ENCODE measurements at places on chromosomes 4 and X. TPM values are rescaled to one million over a fixed set of nuclear protein-coding genes. Genes with fewer than 3 reads are reported as not detected.

DNA sequence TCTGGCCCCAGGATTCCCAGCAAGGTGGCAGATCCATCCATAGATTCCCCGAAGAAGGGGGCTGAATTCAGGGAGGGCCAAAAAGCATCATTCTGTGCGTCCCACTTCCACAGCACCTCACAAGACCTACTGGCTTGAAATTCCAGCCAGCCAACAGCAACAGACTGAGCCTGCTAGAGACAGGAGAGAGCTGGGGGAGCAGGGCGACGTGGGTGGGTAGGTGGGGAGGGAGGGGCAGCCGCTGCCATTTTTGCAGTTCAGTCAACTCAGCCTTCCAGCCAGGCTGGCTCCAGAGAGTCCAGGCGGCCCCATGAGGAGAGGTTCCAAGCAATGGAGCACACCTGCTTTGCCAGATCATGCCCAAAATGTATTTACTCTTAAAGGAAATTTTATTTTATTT, 117.6 kb upstream of the DCAF12L1 start:
- DNase-seq: no peak

DNA sequence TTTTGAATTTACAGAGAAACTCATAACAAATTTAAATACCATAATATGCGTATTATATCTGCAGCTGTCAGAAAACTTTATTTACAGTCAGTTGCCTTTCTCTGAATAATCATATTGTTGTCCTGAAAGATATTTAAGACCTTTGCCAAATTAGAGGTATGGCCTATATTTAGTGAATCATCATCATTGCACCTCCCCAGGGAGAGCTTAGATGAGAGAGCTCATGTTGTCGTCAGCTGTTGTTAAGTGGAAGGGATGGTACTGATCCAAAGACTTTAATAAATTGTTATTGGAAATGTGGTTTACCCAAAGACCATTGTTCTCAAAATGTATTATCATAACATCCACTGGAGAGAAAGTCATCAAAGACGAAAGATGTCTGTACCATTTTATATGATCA, 128.6 kb downstream of the HTR2C start:
- DNase-seq: no peak

INTU gene
- total RNA-seq: 6.0 TPM

DNA sequence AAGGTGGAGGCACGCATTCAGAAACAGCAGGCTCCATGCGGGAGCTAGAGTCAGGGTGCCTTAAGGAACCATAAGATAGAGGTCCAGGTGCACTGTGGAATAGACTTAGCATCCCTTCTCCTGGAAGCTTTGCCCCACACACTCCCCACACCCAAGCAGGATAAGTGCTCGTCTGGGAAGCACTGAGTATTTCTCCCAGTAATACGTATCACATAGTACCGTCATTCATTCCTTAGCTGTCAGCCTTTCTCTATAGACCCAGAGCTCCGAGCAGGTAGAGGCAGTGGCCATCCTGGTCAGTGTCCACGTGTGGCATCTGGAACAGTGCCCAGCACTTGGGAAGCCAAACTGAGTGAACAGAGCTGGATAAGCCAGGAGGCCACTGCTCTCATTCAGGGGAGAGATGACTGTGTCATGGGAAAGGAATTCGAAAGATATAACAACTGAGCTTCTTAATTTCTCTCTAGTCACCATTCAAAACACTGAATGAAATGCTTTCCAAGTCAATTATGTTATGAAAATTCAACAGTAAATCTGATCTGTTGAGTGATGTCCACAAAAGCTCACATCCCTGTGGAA, 9.9 kb downstream of the APBB2 start:
- DNase-seq: peak; percentile 69

DNA sequence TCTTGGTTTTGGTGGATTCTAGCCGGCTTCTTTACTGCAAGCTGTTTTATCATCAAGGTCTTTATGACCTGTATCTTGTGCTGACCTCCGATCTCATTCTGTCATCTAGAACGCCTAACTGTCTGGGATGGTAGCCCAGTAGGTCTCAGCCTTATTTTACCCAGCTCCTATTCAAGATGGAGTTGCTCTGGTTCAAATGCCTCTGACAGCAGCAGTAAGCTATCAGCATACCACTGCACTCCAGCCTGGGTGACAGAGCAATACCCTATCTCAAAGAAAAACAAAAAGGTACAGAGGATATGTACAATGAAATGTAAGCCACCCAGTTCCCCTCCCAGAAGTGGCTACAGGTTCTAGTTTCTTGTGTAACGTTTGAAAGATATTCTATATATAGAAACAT, 36.1 kb downstream of the HERC6 start:
- no peak for DNase-seq

- no peak for DNase-seq
These were observed 1.7 kb upstream of the PRDM8 start for GRCh38 chr4:80195441-80196140.

BGN gene
- 133 TPM for total RNA-seq
